ENCODE measurements at places on chromosomes 5 and 9.

DNA sequence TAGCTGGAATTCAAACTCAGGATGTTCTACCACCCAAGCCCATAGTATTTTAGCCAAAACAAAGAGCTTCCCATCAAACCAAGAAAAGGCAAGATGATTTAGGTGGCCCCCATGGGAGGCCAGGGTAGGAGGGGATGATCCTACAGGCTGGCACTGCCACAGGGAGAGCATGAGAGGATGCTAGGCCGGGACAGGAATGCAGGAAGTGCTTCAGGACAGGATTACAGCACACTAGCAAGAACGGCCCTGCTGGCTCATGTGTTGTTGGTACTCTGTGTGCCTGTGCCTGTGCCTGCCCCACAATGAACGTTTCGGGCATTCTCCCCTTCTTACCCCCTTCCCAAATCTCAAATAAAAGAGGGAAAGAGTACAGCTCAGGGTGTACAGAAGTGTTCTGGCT lies 110.7 kb upstream of the TRIM32 start:
- H3K36me3 ChIP-seq: no peaks in the 10 kb centered on the region
- H3K27ac ChIP-seq: no peak overlapping the region
- no peak for DNase-seq
- H3K27me3 ChIP-seq: peaks cover 4% of the 10 kb centered on the region
- peaks cover 20% of the 10 kb centered on the region for H3K4me1 ChIP-seq
- H3K4me3 ChIP-seq: no peak overlapping the region

DNA sequence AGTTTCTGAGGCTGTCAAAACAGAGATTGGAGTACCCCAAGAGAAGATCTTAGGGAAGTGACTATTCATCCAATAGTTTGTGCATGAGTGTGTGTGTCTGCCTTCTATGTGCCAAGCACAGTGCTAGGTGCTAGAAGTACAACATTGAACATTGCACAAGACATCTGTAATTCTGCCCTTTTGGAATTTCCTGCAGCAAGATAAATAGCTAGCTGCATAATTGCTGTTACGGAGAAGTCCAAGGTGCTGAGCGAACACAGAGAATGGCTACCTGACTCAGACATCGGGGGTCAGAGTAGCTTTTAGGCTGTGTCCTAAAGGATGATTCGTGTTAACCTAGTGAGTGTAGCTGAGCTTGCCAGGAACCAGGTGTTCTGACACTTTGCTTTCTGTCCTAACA lies 44.8 kb downstream of the PAPPA start:
- peaks cover 27% of the 10 kb centered on the region for H3K27me3 ChIP-seq
- H3K4me1 ChIP-seq: peaks cover 6% of the 10 kb centered on the region
- no peak for DNase-seq
- peaks cover 3% of the 10 kb centered on the region for H3K36me3 ChIP-seq
- H3K4me3 ChIP-seq: no peak overlapping the region
- no peak overlapping the region for H3K27ac ChIP-seq

DNA sequence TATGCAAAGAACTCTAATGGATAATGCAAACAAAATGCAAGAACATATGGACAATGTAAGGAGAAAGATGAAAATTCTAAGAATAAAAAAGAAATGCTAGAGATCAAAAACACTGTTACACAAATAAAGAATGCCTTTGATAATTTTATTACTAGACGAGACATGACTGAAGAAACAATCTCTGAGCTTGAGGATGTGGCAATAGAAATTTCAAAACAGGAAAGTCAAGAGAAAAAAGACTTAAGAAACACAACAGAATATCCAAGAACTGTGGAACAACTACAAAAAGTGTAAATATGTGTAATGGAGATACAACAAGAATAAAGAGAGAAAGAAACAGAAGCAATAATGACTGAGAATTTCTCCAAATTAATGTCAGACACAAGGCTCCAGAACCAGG lies 140.5 kb upstream of the ACOT12 start:
- peaks cover 14% of the 10 kb centered on the region for H3K36me3 ChIP-seq
- H3K27me3 ChIP-seq: no peaks in the 10 kb centered on the region
- no peak overlapping the region for H3K4me3 ChIP-seq
- DNase-seq: no peak

DNA sequence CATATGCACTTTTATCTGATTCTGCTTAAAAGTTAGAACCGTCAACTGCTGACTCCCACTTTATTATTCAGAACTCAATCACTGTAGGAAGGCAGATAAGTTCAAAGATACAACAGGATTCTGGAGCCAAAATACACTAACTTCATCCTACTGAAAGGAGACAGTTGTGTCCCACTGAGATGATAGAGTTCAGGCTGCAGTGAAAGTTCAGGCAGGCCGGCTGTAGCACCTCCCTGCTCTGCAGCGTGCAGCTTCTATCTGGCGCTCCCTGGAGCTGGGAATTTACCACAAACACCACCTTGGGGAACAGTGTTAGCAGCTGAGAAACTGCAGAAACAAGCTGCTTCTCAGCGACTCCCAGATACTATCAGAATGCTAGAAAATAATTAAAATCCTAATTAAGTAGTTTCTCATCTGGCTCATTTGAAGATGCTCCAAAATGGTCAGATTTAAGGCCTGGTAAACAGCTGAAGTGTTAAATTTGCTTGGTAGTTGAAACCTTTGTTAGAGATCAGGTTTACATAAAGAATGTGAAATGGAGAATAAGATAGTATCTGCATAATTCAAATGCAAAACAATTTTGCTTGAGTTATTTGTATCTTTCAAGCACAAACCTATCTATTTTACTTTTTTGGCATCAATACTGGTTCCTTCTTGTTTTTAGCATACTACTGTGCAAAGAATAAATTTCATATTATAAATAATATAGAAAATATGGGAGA lies 52.3 kb upstream of the CNTLN start:
- H3K36me3 ChIP-seq: no peaks in the 10 kb centered on the region
- no peak overlapping the region for H3K27ac ChIP-seq
- H3K4me1 ChIP-seq: peaks cover 18% of the 10 kb centered on the region
- peak overlapping the region; percentile 12 for H3K4me3 ChIP-seq
- H3K27me3 ChIP-seq: no peaks in the 10 kb centered on the region

DNA sequence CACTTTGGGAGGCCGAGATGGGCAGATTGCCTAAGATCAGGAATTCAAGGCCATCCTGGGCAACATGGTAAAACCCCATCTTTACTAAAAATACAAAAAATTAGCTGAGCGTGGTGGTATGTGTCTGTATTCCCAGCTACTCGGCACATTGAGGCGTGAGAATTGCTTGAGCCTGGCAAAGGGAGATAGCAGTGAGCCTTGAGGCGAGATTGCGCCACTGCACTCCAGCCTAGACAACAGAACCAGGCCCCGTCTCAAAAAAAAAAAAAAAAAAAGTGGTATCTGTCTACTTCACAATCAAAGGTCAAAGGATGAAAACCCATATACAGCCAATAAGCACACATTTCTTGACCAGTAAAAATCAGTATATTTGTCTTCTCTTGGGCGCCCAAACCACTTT lies 728.5 kb upstream of the ADAMTS16 start:
- peaks cover 42% of the 10 kb centered on the region for H3K27me3 ChIP-seq
- DNase-seq: no peak
- H3K36me3 ChIP-seq: no peaks in the 10 kb centered on the region
- peaks cover 6% of the 10 kb centered on the region for H3K4me1 ChIP-seq
- H3K27ac ChIP-seq: no peak overlapping the region

- no peak for DNase-seq
- H3K4me3 ChIP-seq: no peak overlapping the region
- H3K27me3 ChIP-seq: peaks cover 4% of the 10 kb centered on the region
- H3K36me3 ChIP-seq: no peaks in the 10 kb centered on the region
- H3K27ac ChIP-seq: no peak overlapping the region
These were observed 27.8 kb upstream of the FAT2 start for GRCh38 chr5:151618907-151619306.

GRCh38 chr9:297104-297972 lies 82.7 kb downstream of the DOCK8 start:
- H3K36me3 ChIP-seq: no peaks in the 10 kb centered on the region
- no peak overlapping the region for H3K27ac ChIP-seq
- no peak for DNase-seq

DNA sequence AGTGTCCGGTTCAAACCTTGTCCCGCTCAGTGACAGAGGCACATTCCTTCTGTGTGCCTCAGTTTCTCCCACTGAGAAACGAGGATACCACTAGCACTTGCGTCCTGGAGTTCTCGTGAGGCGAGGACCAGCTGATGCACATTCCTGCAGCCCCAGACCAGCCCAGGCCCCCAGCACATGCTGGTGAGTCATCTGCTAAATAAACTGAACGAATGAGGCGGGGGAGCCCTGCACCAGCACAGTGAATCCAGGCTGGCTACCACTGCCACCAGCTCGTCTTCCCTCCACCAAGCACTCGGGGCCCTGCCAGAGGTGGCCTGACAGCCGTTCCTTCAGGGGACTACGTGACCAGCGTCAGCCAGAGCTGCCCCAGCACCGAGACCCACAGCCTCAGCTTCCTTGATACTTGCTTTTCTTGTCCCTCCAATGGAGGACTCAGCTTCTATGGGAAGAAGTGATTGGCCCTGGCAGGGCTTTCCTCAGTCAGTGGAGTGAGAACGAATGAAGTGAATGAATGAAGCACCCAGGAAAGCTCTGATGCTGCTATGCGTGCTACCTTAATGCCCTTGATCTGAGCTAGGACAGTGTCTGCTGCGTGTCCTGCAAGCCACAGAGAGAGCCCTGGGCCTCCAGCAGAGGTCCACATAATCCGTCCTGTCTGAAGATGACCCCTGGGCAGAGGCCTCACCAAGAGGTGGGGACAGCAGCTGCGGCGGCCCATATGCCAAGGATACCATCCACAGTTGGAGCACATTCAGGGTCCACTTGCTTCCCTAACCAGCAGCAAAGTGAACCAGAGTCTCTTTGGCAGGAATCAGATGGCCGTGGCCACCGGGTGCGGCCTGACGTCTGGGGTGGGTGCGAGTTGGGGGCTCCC lies 13.5 kb upstream of the BARX1 start:
- H3K27me3 ChIP-seq: peaks cover 27% of the 10 kb centered on the region
- no peak for DNase-seq
- no peaks in the 10 kb centered on the region for H3K36me3 ChIP-seq
- H3K27ac ChIP-seq: no peak overlapping the region
- H3K4me1 ChIP-seq: no peaks in the 10 kb centered on the region

DNA sequence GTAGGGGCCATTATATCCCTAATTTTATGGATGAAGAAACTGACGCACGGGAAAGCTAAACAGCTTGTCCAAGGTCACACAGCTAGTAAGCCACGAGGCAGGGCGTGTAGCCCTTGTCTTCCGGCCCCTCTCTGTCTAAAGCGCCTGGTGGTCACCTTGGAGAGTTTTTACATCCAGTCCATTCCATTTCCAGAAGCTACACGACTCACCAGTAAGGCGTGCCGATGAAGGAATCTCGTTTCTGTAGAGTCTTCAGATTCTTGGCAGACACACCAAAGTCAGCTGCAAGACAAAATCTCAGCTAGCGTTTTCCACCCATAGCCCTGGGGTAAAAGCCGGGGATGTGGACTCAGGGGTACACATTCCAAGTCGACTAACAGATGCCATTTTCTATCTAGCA lies 80.5 kb downstream of the STK10 start:
- H3K36me3 ChIP-seq: no peaks in the 10 kb centered on the region
- no peak for DNase-seq
- peak overlapping the region; percentile 84 for H3K27ac ChIP-seq
- H3K4me3 ChIP-seq: peak overlapping the region; percentile 76
- no peaks in the 10 kb centered on the region for H3K27me3 ChIP-seq

DNA sequence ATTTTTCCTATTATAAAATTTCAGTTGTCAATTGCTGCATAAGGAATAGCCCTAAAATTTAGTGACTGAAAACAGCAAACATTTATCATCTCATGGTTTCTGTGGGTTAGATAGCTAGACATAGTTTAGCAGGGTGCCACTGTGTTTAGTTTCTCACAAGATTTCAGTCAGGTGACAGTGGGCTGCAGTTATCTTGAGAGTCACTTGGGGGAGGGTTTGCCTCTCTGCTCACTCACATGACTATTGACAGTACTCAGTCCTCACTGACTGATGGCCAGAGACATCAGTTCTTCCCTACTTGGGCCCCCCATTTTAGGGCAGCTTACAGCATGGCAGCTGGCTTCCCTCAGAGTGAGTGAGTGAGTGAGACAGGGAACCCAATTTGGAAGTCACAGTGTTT lies 42.0 kb downstream of the PBX3 start:
- DNase-seq: no peak
- no peak overlapping the region for H3K27ac ChIP-seq
- H3K27me3 ChIP-seq: no peaks in the 10 kb centered on the region
- H3K36me3 ChIP-seq: peaks cover 34% of the 10 kb centered on the region
- peaks cover 4% of the 10 kb centered on the region for H3K4me1 ChIP-seq
- H3K4me3 ChIP-seq: no peak overlapping the region

DNA sequence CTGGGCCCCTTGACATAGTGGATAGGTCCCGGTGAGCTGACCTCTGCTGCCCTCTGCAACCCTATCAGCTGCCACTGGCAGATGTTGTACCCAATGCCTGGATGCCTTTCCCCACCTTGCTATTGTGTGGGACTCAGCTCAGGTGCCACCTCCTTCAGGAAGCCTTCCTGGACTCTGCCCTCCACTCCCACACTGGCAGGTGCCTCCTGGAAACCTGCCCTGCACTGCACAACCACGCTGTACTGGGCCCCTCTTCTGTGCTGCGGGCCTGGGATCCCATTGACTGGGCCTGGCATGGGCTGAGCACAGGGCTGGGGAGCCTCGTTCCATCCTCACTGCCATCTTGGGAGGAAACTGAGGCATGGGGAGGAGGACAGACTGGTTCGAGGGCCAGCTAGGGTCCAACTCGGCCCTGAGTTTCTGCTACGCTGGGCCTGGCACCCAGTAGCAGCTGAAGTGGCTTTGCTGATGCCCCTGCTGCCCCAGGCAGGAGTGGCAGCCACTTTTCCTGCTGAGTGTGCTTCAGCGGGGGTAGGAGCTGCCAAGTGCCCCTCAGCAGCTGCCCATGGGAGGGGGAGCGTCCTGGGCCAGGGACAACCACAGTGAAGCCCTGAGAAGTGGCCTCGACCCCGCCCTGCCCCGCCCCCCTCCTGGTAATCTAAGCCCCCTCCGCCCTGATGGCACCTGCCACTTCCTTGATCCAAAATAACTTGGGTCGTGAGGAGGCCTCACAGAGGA lies 1.3 kb downstream of the AK1 start:
- no peaks in the 10 kb centered on the region for H3K27me3 ChIP-seq
- peaks cover 15% of the 10 kb centered on the region for H3K4me1 ChIP-seq
- peak overlapping the region; percentile 89 for H3K4me3 ChIP-seq
- no peak overlapping the region for H3K27ac ChIP-seq

GRCh38 chr5:91927439-91927838 lies 544.3 kb upstream of the ARRDC3 start:
- no peaks in the 10 kb centered on the region for H3K27me3 ChIP-seq
- no peak for DNase-seq
- H3K27ac ChIP-seq: no peak overlapping the region
- no peaks in the 10 kb centered on the region for H3K36me3 ChIP-seq
- no peak overlapping the region for H3K4me3 ChIP-seq

GRCh38 chr9:35338561-35339274 lies 151.2 kb upstream of the RUSC2 start:
- H3K4me3 ChIP-seq: no peak overlapping the region
- peaks cover 7% of the 10 kb centered on the region for H3K36me3 ChIP-seq
- no peaks in the 10 kb centered on the region for H3K27me3 ChIP-seq
- DNase-seq: no peak
- H3K4me1 ChIP-seq: peaks cover 17% of the 10 kb centered on the region

DNA sequence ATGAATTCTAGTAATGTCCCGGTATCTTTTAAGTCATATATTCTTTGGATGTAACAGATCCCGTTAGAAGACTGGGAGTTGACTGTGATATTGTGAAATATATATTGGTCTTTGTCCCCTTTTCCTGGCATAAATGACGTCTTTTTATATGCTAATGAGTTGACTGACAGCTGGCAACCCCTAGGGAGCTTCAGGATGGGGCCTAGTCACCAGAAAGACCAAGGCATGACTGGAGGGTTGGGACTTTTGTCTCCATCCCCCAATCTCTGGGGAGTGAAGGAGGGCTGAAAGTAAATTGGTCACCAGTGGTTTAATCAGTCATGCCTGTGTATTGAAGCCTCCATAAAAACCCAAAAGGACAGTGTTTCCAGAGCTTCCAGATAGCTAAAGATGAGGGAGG lies 241.6 kb downstream of the PJA2 start:
- H3K27ac ChIP-seq: no peak overlapping the region
- DNase-seq: no peak
- H3K36me3 ChIP-seq: no peaks in the 10 kb centered on the region
